ENCODE measurements at places on chromosomes 12 and 14. TPM values are rescaled to one million over a fixed set of nuclear protein-coding genes. Genes with fewer than 3 reads are reported as not detected.

Gene TPPP2
- total RNA-seq: not detected

Gene P2RX2
- not detected for total RNA-seq

Gene RFLNA
- total RNA-seq: not detected

Gene NR1H4
- total RNA-seq: not detected

Gene NYNRIN
- total RNA-seq: 0.02 TPM

Gene LTBR
- total RNA-seq: 1.5 TPM

Gene GZMB
- total RNA-seq: 2,294 TPM
